ENCODE measurements at places on chromosomes 4 and X.

DNA sequence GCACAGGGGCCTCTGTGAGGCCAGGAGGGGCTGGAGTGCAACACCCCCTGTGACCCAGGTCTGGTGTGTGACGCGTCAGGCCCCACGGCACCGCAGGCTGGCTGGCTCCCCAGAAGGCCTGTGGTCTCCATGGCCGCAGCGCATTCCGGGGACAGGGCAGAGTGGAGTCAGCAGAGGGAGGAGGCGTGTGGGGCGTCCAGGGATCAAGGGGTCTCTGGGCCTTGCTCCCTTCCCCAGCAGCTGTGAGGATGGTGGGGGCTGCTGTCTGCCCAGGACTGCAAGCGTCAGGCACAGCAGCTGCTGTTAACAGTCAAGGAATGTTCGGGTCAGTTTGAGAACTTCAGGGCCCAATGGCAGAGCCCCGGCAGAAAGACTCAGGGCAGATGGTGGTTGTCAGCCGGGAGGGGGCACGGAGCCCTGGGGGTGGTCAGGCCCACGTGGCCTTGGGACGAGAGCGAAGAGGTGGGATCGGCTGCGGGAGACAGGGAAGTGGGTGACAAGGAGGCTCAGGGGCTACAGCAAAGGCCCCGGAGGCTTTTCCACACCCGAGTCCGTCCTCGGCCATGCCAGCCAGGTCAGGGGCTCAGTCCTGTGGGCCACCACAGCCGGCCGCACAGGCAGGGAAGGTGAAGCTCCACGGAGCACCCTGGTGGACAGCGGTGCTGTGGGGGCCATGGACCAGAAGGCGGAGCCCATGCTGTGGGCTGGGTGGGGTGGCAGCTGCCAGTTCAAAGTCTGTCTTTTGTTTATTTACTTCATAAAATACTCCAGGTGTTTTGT, 18.3 kb downstream of the PCGF3 start:
- DNase-seq: no peak

DNA sequence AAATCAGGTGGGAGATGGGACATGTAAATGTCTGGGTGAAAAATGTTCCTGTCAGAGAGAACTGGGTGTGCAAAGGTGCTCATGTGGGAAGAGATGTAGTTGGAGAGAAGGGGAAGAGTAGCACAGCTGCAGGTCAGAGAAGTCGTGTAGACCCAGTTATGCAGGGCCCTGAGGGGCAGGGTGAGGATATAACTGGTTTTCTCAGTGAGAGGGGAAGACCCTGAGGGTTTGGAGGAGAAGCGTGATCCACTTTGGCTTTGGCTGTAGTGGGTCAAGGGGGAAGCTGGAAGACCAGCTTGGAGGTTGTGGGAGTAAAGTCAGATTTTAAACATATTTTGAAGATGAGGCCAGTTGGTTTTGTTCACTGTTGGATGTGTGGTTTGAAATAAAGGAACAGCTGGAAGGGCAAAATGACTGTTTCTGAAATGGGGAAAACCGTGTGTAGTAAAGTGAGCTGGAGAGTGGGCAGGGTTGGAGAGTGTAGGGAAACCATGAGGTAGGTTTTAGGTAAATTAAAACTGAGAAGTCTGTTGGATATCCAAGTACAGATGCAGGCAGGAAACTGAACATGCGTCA, 44.2 kb downstream of the NAP1L5 start:
- DNase-seq: no peak

GRCh38 chr4:56134266-56134665, 185.5 kb downstream of the CEP135 start:
- no peak for DNase-seq

DNA sequence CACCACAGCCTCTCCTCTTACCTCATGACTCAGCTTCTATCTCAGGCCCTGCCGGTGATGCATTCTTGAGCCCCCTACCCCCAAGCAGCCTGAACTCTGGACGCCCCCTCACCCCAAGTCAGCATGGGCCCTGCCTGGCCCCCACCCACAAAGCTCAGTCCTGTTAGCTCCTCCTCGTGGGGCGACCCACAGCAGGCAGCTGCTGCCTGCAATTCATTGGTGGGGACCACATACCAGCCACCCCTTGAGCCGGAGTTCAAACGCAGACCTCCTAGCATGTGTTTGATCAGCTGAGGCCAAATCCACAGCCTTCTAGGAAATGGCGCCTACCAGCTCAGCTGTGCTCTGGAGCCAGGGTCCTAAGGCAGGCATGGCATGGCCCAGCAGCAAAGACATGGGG, 111.8 kb downstream of the EFNB1 start:
- DNase-seq: no peak

- DNase-seq: no peak
Observed at GRCh38 chr4:98584265-98584664, 74.1 kb downstream of the TSPAN5 start.

DNA sequence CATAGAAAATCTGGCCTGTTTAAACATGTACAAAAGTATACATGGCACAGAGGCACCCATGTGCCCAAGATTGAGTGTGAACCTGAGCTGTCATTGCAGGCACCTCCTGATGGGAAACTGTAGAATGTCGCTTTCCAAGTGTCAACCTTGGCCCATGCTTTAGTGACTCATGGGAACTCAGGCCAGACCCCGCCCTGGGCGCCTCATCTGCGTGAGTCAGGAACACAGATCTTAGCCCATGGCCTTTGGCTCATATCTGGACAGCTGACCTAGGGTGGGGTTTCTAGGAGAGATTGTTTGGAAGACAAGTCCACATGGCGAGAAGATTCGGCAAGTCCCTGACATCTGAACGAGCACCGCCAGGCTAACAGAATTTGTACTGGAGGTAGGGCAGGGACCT, 50.0 kb downstream of the CYTL1 start:
- no peak for DNase-seq

- no peak for DNase-seq
Observed at GRCh38 chr4:41865981-41866798, 69.0 kb upstream of the TMEM33 start.

DNA sequence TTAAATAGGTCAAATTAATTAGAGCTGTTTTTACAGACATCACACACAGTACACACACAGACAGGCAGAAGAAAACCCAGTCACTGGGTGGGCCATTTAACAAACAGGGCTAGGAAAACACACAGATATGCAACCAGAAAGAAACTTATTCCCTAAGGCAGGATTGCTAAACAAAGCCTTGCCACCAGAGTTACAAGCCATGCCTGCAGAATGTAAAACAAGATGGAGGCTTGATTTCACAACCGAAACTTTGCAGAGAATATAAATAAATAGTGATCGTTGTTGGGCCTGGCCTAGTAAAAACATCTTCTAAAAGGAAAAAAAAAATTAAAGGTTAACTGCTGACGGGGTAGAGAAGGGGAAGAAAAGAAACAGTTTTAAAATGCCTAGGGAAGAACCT, 212.3 kb downstream of the NAP1L3 start:
- DNase-seq: no peak

- DNase-seq: no peak
Observed at GRCh38 chr4:140186651-140187315, 32.8 kb upstream of the MAML3 start.

DNA sequence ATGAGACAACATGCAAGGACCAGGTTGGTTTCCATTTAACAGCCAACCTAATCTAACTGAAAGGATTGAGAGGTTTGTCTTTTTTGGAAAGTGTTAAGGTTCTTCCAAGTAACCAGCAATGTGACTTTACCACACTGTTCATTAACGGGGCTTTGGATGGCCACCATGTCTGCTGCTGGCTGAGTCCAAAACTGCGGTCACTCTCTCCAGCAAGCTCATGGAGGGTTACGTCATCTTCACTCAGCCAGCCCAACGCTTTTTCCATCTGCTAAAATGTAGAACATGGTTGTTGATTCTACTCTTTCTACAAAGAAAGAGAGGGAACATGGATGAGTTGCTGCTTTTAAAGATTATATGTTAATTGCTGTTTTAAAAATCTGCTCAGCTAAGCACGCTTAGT, 11.0 kb downstream of the PKD2 start:
- no peak for DNase-seq

GRCh38 chrX:15465347-15465746, 27.8 kb downstream of the PIR start:
- DNase-seq: no peak

GRCh38 chr4:38076153-38076669, 116.0 kb downstream of the PTTG2 start:
- DNase-seq: no peak

DNA sequence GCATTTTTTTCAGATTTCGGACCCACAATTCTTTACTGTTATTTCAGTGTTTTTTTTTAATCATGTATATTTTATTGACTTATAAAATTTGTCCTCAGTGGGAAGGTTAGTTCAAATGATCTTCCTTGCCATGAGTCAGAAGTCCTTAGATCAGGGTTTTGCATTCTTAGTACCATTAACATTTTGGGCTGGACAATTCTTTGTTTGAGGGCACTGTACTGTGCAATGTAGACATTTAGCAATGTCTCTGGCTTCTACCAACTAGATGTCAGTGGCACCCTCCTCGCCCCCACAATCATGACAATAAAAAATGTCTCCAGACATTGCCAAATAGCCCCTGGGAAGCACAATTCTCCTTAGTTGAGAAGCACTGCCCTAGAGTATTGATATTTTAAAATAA, 176.6 kb downstream of the VEGFC start:
- no peak for DNase-seq

- peak; percentile 80 for DNase-seq
Observed at GRCh38 chr4:83083925-83084475, 30.5 kb downstream of the PLAC8 start.

GRCh38 chr4:113636438-113636818, 125.1 kb downstream of the CAMK2D start:
- DNase-seq: peak; percentile 27

- DNase-seq: no peak
Observed at GRCh38 chr4:33722254-33722653, 2522.1 kb downstream of the ARAP2 start.

DNA sequence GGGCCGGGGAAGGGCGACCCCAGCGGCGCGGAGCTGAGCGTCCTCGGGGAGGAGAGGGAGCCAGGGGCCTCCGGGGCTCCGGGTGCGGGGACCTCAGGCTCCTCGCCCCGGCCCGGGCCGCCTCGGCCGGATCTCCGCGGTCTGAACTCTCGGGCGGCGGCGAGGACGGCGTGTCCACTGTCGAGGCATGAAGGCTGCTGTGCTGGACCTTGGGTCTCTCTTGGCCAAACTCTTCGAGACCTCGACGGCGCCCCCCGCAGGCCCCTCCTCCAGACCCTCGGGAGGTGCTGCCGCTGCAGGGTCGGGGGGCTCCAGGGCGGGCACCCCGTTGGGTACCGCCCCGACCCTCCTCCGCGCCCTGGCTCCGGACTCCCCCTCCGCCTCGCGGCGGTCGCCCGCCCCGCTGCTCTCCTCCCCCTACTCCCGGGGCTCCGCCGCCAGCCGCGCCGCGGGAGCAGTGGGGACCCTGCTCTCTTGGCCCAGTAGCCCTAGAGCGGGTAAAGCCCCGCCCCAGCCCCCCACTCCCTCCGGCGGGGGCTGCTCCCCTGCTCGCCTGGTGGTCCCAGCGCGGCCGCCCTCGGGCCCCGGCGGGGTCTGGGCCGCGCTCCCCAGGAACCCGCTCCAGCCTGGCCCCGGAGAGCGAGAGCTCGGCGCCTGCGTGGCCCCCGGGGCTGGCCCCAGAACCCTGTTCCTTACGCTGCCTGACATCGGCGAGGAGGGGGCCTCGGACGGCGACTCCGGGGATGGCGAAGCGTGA, 564 bp downstream of the FAM149A start:
- DNase-seq: peak; percentile 27

DNA sequence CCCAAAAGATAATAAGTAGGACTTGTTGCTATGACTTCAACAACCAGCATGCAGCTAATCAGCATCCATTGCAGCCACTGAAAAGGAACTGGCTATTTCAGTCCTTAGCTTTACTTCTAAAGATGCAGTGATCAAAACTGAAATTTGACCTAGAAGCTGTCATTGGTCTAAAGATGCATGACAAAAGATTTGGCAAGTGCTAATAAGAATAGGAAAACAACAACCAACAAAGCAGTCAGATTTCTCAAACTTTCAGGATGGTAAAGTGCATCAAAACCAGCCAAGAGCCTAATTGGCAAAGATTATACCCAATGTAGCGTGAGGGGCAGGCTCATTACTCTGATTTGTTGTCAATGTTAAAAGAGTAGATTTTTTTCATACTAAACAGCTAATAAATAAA, 77.1 kb upstream of the WDR17 start:
- no peak for DNase-seq

DNA sequence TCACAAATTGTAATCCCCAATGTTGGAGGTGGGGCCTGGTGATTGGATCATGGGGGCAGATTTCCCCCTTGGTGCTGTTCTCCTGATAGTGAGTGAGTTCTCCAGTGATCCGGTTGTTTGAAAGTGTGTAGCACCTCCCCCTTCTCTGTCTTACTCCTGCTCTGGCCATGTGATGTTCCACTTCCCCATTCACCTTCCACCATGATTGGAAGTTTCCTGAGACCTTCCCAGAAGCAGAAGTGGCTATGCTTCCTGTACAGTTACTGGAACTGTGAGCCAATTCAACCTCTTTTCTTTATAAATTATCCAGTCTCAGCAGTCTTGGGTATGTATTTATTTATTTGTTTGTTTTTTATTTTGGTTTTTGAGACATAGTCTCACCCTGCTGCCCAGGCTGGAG, 143.2 kb downstream of the CPE start:
- no peak for DNase-seq

GRCh38 chr4:116531870-116532269, 553.5 kb downstream of the TRAM1L1 start:
- DNase-seq: no peak

DNA sequence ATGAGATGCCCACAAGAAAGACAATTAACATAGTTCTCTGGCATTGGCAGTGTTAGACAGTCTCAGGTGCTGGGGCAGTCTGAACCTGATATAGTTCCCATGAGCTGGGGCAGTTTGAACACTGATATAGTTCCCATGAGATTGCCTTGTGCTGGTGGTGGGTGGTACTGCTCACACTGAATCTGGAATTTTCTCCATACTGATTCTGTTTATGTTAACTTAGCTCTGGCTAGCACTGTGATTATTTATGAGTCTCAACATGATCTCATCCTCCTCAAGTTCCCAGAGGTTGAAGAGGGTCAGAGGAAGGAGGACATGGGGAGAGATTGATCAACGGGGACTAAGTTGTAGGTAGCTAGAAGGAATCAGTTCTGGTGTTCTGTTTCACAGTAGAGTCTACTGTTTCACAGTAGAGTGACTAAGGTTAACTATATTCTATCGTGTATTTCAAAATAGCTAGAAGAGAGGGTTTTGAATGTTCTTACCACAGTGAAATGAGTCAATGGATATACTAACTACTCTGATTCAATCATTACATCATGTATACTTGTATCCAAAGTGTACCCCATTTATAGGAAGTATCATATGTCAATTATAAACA, 379.9 kb downstream of the ADAM29 start:
- no peak for DNase-seq

- no peak for DNase-seq
Observed at GRCh38 chr4:137994853-137995252, 247.3 kb downstream of the SLC7A11 start.

- no peak for DNase-seq
Observed at GRCh38 chr4:176270669-176271068, 1.6 kb upstream of the ASB5 start.

All from activated naive CD4-positive, alpha-beta T cell treated with anti-CD3 and anti-CD28 coated beads, Interleukin-2, amount 10 ng/mL, durations not matched to agents 7 days and 5 days (primary cell).